NCI-H1417 (cell line): ENCODE measurements at places on chromosomes 3 and 15.

- DNase-seq: no peak
Measured at GRCh38 chr15:55916666-55917409, 76.6 kb downstream of the NEDD4 start.

DNA sequence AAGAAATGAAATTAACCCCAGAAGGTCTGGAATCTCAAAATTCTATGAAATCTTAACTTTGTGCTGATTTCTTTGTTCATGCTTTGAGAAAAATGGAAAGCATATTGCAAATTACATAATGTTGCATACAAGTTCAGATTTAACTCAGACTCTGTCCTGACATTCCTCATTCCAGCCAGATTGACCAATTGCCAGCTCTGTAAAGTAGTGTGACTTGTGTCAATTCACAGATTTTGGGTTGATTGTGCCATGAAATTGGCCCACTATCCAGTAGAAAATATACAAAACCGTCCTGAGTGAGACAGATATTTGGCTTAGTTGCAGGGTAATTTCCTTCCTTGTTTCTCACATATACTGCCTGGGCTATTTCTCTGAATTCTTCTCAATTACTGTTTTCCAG lies 1312.6 kb downstream of the ROBO1 start:
- no peak for DNase-seq

- DNase-seq: no peak
Measured at GRCh38 chr3:106610362-106610959, 741.6 kb upstream of the CBLB start.

DNA sequence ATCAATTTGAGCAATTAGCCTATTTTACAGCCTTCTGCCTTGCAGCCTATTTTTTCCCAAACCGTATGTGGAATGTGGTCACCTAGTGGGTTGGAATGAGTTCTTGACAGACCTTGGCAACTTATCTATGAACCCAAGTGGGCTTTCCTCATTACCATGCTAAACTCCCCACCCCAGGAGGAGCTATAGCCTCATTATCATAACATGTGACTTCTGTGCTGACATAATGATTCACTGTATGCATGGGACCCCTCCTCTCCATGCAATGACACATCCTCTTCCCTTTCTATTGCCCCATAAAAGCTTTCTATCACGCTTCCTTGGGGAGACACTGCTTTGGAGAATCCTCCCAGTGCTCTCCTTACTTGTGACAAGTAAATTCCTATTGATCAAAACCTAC lies 83.5 kb upstream of the FHIT start:
- no peak for DNase-seq

GRCh38 chr15:76138436-76138835 lies 78.7 kb downstream of the TMEM266 start:
- no peak for DNase-seq

DNA sequence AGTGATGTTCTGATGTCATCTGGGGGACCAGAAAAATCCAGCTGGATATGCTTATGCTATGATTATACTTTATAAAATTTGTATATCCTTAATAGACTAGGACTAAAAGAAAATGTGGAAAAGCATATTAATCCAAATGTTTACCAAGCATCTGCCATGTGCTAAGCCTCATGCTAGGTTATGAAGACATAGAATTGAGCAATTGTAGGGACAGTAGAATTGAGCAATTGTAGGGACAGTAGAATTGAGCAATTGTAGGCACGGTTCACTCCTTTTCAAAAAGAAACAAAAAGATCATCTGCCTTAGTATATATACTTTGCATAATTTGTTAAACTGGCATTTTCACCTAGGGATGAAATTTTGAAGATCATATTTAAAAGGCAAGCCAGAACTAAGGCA lies 18.3 kb downstream of the ABHD5 start:
- DNase-seq: no peak

GRCh38 chr15:89197503-89197971 lies 23.8 kb downstream of the RLBP1 start:
- DNase-seq: no peak

DNA sequence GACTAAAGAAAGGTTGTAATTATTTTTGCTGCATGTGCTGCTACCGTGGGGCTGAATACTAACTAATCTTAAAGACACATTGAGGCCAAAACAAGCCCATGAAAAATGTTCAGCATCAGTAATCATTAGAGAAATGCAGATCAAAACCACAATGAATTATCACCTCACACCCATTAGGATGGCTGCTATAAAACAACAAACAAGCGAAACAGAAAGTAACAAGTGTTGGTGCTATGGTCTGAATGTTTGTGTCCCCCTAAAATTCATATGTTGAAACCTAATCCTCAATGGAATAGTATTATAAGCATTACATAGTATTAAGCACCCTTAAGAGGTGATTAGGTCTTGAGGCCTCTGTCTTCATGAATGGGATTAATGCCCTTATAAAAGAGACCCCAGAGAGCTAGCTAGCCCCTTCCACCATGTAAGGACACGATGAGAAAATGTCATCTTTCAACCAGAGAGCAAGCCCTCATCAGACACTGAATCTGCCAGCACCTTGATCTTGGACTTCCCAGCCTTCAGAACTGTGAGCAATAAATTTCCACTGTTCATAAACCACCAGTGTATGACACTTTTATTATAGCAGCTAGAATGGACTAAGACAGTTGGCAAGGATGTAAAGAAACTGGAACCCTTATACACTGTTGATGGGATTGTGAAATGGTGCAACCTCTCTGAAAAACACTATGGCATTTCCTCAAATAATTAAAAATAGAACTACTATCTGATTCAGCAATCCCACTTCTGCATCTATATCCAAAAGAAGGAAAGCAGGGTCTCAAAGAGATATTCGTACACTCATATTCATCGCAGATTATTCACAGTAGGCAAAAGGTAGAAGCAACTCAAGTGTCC lies 76.1 kb downstream of the REC114 start:
- no peak for DNase-seq

GRCh38 chr15:59562448-59563186 lies 49.0 kb upstream of the GCNT3 start:
- DNase-seq: no peak

- no peak for DNase-seq
Measured at GRCh38 chr15:91216000-91216399, 115.9 kb downstream of the SV2B start.

DNA sequence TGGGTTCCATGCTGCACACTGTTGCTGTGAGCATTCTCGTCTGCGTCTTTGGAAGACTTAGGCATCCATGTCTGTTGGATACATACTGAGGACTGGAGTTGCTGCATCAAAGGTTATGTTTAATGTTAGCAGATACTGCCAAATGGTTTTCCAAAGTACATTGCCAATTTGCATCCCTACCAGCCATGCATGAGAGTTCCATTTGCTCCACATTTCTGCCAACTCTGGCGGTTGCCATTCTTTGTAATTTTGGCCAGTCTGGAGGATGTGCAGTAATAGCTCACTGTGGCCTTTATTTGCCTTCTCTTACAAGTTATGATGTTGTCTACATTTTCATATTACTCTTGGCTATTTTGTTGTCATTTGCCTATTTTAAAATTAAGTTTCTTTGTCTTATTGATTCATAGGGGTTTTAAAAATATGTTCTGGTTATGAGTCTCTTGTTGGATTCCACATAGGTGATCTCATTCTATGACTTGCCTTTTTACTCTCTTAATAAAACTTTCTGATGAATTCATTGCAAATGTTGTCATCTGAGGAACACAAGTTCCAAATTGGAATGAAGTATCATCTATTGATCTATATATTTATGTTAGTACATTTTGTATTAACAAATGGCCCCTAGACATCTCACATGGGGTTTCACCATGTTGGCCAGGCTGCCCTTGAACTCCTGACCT lies 42.1 kb downstream of the FBLN2 start:
- no peak for DNase-seq

DNA sequence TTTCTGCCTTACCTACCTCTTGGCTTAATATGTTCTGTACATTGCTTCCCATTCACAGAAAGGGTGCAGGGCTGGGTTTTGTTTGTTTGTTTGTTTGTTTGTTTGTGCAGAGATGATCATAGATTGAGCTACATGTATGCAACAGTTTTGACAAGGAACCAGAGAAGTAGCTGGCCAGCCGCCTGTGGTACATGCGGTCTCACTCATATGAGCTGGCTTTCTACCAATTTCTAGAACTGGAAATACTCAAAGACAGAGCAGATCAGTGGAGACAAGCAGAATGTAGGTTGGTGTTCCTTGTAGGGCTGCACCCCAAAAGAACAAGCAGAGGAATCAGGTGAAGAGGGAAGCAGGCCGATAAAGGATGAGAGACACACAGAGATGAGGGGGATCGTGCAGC lies 502.7 kb downstream of the SOX2 start:
- DNase-seq: no peak

GRCh38 chr3:162082516-162082915 lies 585.9 kb downstream of the OTOL1 start:
- no peak for DNase-seq

- DNase-seq: no peak
Measured at GRCh38 chr3:111107662-111108035, 36.0 kb downstream of the NECTIN3 start.

GRCh38 chr15:69403594-69403993 lies 10.6 kb upstream of the KIF23 start:
- no peak for DNase-seq

GRCh38 chr3:111465081-111465670 lies 76.8 kb upstream of the CD96 start:
- DNase-seq: no peak

- no peak for DNase-seq
Measured at GRCh38 chr3:31002730-31003129, 108.3 kb upstream of the GADL1 start.

DNA sequence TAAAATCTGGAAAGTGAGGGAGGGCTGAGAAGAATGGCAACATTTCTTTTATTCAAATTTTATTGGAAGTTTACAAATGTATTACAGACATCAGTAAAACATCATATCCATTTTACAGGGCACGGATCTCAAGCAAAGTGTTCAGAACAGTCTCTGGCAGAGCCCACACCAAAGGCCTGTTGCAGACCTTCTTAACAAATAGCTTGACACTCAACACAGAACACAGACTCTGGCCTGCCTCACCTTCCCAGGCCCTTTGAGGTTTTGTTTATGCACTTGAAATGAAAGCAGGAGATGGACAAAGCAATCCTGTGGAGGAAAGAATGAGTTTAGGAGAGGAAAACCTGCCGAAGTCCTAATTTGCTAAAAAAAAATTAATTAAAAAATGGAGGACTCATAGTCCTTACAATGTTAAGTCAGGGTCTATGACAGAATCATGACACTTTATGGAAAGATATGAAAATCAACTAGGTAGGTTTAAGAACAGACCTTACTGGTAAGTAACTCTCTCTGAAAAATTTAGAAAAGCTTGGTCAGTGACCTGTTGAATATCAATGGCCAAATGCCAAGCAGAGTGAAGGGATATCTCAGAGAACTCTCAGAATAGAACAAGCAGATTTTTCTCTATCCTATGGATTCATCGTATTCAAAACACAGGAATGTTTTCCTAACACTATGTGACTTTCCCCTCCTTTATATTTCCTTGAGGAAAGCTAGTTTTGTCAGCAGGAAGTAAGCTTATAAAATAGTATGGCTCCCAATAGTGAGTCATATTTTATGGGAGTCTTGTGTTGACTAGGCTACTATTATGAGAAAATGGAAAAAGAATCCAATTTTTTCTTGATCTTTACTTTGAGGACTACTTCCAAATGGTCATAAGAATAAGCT lies 70.8 kb upstream of the PSMD6 start:
- no peak for DNase-seq

DNA sequence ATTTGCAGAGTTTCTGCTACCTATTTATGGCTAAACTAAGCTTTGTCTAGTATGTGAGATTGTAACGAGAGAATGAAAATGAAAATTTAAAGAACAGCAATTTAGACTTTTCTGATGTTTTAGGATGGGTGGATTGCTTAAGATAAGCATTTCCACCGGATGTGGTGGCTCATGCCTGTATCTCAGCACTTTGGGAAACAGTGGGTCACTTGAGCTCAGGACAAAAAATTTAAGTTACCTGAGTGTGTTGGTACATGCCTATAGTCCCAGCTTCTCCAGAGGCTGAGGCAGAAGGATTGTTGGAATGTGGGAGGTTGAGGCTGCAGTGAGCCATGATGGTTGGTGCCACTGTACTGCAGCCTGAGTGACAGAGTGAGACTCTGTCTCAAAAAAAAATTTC lies 3.3 kb downstream of the PPP4R2 start:
- DNase-seq: no peak
